DND-41 (cell line): ENCODE measurements at places on chromosomes 4 and X.

- H3K36me3 ChIP-seq: no peaks in the 10 kb centered on the region
- H3K4me1 ChIP-seq: no peaks in the 10 kb centered on the region
- H3K27me3 ChIP-seq: no peaks in the 10 kb centered on the region
- no peak overlapping the region for H3K27ac ChIP-seq
Measured at GRCh38 chr4:7287918-7288280, 95.6 kb downstream of the SORCS2 start.

DNA sequence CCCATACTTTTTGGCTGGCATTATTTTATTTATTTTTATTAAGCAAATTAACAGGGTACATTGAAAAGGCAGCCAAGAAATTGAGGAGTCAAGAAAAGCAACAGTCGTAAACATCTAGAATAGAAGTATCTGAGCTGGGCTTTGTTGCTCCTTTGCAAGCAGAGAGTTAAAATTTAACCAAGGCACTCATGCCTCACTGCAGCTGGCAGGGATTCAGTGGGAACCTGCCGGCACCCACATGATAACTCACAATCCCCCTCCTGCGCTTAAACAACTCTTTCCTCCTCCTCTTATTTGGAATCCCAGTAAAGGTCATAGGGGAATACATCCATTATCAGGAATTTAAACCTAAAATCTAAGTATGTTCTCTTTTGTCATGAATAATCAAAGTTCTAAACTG is 115.5 kb downstream of the SOX3 start:
- H3K27ac ChIP-seq: no peak overlapping the region
- no peaks in the 10 kb centered on the region for H3K36me3 ChIP-seq
- no peaks in the 10 kb centered on the region for H3K27me3 ChIP-seq
- no peaks in the 10 kb centered on the region for H3K4me1 ChIP-seq
- H3K4me3 ChIP-seq: no peak overlapping the region
- no peak for DNase-seq

DNA sequence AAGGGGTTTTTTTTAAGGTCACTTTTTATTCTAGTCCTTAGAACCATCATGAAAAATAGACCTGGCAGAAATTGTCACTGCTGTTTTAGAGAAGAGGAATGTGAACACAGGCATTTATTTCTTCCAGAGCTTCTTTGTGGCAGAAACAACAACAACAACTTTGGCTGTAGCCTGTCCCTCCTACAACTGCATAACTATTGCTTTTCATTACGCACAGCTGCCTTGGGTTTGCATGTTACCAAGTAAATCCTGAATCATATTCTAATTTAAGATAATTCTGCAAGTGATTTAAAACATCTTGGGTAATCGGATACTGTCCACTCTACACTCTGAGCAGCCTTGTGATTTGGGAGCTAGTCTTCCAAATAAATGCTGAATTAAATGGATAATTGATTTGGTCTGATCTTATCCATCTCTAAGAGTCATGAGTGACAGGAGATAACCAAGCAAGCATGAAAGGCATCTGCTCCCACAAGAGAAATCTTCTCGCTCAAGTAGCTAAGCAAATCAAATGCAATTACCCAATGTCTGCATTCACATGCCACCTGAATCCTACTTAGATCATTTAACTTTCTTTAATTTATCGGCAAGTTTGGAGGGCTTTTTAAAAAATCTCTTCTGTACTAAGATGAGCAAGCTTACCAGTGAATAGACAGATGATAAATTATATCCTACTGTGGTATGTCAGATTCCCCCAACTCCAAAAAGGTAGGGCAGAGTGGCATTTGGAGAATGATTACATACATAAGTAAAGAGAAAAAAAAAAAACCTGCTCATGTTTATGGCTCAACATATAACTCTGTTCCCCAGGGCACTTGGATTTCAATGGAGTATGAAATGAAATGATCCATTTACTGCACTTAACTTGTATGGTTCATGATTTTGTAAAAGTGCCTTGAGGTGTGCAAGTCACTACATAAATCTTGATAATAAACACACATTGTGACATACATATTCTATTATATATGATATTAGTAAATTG is 73.6 kb downstream of the EGF start:
- H3K27me3 ChIP-seq: peaks cover 5% of the 10 kb centered on the region
- H3K27ac ChIP-seq: no peak overlapping the region
- no peak for DNase-seq
- H3K4me1 ChIP-seq: no peaks in the 10 kb centered on the region
- H3K36me3 ChIP-seq: no peaks in the 10 kb centered on the region

GRCh38 chrX:108420481-108420880 is 17.7 kb downstream of the COL4A6 start:
- no peak for DNase-seq
- no peaks in the 10 kb centered on the region for H3K27me3 ChIP-seq
- no peaks in the 10 kb centered on the region for H3K36me3 ChIP-seq

DNA sequence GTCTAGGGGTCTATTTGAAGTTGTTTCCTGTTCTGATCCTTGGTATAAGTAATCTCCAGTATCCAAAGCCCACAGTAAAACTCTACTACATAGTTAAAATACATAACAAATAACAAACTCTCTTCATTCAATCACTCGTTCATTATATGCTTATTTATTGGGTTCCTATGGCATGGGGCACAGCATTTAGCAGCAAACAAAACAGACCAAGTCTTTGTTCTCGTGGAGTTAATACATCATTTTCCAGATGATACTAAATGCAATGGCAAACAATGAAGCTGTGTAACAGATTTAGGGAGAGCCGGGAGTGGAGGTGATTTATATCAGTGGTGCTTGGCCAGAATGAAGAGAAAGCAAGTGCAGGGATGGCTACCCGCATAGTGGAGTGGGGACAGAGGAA is 36.6 kb upstream of the SPARCL1 start:
- no peaks in the 10 kb centered on the region for H3K27me3 ChIP-seq
- H3K4me1 ChIP-seq: peaks cover 1% of the 10 kb centered on the region; the same call in 1 of the 2 replicates
- no peak for DNase-seq

GRCh38 chrX:39159921-39160507 is 358.8 kb downstream of the MID1IP1 start:
- no peak overlapping the region for H3K27ac ChIP-seq

DNA sequence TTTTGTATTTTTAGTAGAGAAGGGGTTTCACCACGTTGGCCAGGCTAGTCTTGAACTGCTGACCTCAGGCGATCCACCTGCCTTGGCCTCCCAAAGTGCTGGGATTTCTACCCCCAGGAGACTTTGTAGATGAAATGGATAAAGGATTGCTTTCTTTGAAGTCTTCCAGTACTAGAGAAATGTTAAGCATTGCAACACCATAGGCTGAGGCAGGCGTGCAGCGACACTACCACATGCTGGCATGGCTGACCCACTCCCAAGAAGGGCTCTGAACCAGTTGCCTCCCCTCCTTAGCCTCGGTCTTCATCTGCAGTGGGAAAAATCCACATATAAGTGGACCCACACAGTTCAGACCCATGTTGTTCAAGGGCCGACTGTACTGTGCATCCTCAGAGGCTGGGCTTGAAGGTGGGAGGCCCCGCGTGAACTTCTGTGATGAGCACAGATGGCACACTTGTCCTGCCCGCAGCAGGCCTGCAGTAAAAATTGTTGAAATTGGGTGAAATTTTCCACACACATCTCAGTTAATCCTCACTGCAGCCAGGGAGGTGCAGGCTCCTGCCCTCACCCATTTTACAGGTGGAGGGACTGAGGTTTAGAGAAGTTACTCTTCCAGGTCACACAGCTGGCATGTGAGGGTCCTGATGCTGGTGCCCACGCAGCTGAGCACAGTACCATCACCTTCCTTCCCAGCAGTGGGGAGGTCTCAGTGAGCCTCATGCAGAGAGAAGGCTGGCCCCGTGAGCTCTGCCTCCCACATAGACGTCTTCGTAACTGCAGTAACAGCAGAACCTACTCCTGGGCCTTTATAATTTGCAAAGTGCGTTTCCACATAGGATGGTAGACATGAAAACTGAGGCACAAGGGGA is 35.5 kb downstream of the HTRA3 start:
- no peaks in the 10 kb centered on the region for H3K27me3 ChIP-seq
- H3K27ac ChIP-seq: no peak overlapping the region
- DNase-seq: no peak
- H3K36me3 ChIP-seq: no peaks in the 10 kb centered on the region

DNA sequence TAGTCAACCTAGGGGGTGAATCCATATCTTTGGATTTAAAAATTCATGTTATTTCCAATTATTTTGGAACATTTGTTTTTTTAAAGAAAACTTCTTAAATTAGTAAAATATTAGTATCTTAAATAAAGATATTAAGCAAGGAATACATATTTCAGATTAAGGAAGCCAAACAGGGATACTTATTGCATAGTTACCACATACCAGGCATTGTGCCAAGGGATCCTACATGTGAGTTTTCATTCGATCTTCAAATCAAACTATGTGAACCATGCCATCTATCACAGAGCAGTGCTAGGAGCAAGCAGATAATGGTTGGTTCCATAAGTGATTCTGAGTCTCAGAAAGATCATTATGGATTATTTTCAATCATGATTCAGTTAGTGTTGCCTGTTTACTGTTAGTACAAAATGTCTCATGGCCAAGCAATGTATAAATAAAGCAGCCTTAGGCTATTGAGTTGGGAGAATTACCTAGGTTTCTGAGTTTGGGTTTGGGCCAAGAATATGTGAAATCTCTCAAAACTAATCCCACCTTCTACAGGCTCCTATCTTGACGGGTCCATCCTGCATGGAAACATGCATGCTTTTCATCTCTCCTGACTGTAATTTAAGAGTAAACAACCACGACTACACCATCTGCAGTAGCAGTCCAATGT is 176.7 kb downstream of the NPFFR2 start:
- no peaks in the 10 kb centered on the region for H3K36me3 ChIP-seq
- no peak overlapping the region for H3K27ac ChIP-seq
- no peak overlapping the region for H3K4me3 ChIP-seq
- no peaks in the 10 kb centered on the region for H3K27me3 ChIP-seq
- DNase-seq: no peak

DNA sequence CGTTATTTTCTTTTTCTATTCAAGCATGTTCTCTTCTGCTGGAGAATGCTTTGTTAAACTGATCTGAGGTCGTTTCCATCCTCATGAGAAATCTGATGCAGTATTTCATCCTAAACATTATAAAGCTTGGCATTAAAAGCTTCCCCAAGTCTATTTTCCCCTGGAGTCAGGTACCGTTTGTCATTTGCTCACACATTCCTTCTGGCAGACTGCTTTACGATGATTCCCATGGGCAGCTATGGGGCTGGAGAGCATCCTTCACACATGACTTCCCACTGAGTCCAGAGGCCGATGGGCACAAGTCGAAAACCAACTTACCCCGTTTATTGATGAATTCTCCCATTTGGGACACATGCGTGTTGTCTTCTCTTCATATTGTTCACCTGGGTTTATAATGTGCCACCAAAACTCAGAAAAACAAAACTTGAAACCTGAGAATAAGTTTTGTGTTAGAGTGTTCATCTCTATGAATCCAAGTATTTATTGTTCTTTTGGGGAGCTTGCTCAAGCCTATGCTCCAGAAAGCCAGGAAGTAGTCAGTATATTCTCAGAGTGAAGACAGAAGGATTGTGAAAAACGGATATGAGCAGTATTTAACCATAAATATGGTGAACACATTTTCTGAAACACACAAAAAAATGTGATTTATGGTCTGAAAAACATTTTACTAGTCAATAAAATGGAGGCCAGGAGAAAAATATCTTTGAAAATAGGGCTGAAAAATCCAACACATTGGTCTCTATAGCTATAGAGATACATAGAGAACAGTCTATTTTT is 298.8 kb upstream of the NOCT start:
- H3K4me3 ChIP-seq: no peak overlapping the region
- no peak overlapping the region for H3K27ac ChIP-seq
- H3K36me3 ChIP-seq: no peaks in the 10 kb centered on the region

DNA sequence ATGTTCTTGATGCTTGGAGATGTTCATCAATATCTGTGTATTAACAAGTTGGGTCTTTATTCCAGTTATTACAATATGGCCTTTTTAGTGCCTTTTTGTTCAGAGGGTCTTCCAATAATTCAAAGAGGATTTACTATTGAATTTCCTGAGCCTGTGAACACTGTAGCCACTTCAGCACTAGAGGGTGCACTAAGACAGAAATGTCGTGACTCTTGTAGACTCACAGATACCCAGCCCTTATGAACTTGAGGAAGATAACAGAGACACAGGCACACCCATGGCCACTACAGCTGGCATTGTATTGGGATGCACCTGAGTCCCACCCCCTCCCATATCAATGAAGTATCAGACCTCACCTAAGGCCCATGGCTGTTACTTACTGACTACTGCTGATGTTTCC is 54.4 kb upstream of the ACTRT1 start:
- no peaks in the 10 kb centered on the region for H3K4me1 ChIP-seq
- H3K27me3 ChIP-seq: no peaks in the 10 kb centered on the region
- no peak overlapping the region for H3K4me3 ChIP-seq
- no peak overlapping the region for H3K27ac ChIP-seq
- no peaks in the 10 kb centered on the region for H3K36me3 ChIP-seq

- H3K27ac ChIP-seq: no peak overlapping the region
- DNase-seq: no peak
- no peaks in the 10 kb centered on the region for H3K27me3 ChIP-seq
- no peak overlapping the region for H3K4me3 ChIP-seq
Measured at GRCh38 chrX:74923942-74924448, 1.3 kb downstream of the NEXMIF start.

- no peak overlapping the region for H3K4me3 ChIP-seq
- H3K4me1 ChIP-seq: no peaks in the 10 kb centered on the region
- H3K27me3 ChIP-seq: no peaks in the 10 kb centered on the region
- no peak overlapping the region for H3K27ac ChIP-seq
- no peaks in the 10 kb centered on the region for H3K36me3 ChIP-seq
- DNase-seq: no peak
Measured at GRCh38 chrX:115504167-115504566, 56.8 kb upstream of the PLS3 start.

DNA sequence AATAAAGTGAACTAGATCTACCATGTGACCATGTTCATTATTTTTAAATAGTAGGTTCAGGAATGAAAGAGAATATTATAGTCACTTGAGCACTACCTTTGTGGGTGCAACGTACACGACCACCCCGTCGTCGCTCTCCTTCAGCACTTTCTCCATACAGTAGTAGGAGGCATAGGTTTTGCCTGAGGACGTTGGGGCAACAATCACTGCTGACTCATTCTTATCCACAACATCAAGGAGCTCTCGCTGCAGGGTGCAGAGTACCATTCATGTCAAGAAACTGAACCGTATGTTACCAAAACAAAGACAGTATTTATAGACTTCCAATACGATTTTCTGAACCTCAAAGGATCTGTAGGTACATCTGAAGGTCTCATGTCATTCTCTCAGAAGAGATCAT is 44.7 kb downstream of the DDX60 start:
- H3K27me3 ChIP-seq: no peaks in the 10 kb centered on the region
- no peaks in the 10 kb centered on the region for H3K4me1 ChIP-seq
- no peak overlapping the region for H3K4me3 ChIP-seq
